ENCODE measurements at places on chromosomes 4 and X.

DNA sequence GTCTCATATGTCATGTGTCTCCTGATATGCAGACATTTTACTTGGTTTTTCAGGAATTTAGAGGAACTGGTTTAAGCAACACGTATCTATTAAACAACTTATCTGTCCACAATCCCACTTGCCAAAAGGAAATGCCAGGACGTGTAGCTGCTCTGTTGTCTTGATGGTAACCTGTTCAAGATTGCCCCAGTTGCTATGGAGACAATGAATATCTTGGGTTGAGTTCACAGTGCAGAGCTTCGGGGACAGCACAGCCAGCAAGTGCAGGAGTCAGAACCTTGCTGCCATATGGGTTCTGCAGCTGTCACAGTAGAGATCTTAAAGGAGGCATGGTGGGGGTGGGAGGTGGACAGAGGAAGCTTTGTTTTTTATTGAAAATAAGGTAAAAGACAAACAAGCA is 28.7 kb upstream of the FAM9B start:
- peak; percentile 76 for DNase-seq

GRCh38 chrX:23902419-23902818 is 5.3 kb downstream of the APOO start:
- peak; percentile 47 for DNase-seq

- DNase-seq, result no peak
These were observed 15.8 kb downstream of the DHRSX start for GRCh38 chrX:2484721-2485648.

DNA sequence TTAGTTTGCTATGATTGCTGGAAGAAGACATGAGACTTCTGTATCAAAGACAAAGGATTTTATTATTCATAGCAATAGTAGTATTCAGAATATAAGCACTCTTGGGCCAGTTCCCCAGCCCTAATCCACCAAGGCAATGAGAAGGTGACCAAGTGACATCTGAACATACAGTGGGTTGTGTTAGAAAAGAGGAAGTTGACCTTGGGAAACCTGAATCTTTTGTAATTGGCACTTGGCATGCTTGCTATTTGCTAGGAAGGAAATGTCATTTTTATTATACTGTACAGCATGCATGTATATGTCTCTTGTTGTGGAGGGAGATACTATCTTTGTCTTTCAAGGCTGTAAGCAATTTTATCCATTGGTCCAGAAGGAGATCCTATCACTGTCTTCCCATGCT is 216.1 kb upstream of the FAT1 start:
- DNase-seq, result no peak

GRCh38 chr4:153204247-153204671 is at the start of gene TRIM2:
Gene TRIM2, plus strand, starts transcription at chr4:153204443. Its CDS starts 88 bp downstream, at chr4:153204531.
- no peak for DNase-seq

GRCh38 chr4:172486531-172486930 is 673.3 kb downstream of the GALNTL6 start:
- no peak for DNase-seq

- DNase-seq, result no peak
These were observed 538.7 kb upstream of the PABPC4L start for GRCh38 chr4:134740290-134740689.

- no peak for DNase-seq
These were observed 78.4 kb downstream of the LUZP4 start for GRCh38 chrX:115367951-115368350.

DNA sequence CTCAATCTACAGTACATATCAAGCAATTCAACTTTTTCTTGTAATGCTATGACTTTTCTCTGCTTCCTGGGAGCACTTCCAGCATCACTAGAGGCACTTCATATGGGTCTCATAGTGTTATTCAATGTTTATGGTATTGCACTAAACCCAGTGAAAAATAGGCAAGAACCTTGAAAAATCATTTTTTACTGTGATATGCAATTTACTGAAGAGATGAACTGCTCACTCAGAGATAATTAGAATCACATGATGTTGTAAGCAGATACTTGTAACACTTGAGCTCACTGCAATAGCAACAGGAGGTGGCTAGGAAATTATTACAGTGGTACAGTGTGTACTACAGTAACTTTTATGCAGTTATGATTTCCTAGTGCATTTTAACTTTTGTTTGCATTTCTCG is 93.3 kb downstream of the RASGEF1B start:
- DNase-seq, result no peak

DNA sequence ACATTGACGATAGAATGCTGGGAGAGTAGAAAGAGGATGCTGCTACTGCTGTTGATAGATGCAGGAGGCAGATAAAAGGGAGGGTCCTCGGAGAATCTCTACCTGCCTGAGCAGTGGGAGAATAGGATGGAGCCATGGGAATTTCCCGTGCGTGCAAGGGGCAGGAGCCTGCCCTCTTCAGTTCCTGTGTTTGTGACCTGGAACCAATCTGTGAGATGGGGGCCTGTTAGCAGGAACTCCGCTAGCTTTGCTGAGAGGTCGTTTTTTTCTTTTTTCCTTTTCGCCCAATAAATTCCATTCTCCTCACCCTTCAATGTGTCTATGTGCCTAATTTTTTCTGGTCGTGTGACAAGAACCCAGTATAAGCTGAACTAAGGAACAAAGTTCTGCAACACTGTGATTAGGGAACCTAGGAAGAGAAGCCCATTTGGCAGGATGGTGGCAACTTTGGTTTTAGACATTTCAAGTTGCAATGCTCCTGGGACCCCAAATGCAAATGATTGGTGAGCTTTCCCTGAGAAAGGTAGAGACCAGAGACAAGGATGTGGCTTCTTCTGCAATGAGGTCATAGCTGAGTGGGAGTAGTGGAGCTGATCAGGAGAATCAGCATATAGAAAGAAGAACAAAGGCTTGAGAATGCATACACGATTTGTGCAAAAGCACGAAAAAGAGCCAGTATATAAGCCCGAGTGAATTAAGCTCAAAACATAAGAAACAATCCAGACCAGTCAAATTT is 23.9 kb downstream of the SLC39A8 start:
- DNase-seq, result no peak

GRCh38 chr4:95985051-95985450 is 145.2 kb downstream of the PDHA2 start:
- no peak for DNase-seq

GRCh38 chr4:152961014-152961772 is 25.1 kb downstream of the FHDC1 start:
- no peak for DNase-seq

DNA sequence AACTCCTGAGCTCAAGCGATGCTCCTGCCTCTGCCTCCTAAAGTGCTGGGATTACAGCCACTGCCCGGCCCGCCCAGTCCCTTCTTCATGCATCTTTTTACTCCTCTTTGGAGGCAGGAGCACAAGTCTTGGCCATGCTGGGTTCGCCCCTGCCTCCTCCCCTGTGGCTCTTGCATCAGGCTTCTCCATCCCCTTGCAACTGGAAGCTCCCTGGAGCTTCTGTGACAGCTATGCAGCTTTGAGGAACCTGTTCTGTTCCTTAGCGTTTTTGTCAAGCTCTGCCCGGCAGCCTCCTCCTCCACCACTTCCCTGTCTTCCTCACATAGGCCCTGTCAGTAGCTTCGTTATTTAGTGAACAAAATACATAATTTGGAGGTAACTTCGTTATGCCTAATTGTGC is 73.9 kb downstream of the PSAPL1 start:
- DNase-seq, result no peak

DNA sequence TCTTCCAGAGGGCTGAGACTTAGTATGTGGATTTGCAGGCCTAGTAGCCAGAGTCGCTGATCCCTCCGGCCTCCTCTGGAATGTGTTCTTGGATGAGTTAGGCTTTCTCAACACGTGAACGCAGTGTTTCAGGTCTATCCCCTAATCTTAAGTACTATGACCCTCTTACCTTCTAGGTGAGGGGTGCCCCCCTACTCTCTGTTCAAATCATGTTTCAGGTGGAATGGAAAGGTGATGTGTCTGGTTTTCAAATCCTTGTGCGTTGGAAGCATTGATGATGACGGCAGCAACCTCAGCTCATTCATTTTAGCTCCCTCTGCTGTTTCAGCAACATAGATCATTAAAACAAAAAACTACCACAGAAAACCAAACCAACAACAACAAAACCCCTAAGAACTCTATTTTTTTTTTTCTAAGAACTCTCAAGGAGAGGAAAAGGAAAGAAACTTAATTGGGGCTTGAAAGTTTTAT is 56.4 kb downstream of the RWDD4 start:
- no peak for DNase-seq

- DNase-seq, result peak; percentile 1
These were observed 37.3 kb downstream of the ACOX3 start for GRCh38 chr4:8403173-8403753.
